ENCODE measurements at places on chromosomes 4 and X. TPM values are rescaled to one million over a fixed set of nuclear protein-coding genes. Genes with fewer than 3 reads are reported as not detected.

DNA sequence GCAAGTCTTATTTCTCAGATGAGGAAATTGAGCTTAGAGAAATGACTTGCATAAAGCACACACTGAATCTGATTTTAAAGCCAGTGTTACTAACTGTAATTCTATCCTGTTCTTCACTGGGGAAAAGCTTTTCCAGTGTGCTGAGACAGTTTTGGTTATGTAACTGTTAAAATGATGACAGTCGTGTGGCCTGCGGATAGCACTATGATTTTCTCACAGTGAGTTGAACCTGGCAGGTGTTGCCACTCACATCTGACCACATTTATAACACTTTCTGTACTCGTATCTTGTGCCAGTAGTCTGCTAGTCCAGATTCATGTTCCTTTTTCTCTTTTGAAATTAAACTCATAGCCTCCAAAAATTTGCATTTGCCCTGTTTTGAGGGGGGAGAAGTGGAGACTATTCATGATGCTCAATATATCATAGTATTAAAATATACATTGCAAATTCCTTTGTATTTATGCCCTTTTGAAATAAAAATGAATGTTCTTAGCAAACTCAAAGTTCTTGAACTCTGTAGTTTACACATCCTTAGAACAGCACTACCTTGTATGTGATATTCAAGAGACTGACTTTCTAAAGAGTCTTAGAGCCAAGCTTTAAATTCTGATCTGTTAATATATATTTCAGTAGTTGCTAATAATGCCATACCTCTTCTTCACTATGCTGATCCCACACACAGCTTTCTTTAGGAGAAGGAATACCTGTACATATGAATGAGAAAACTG lies 132.3 kb downstream of the PDLIM5 start:
- DNase-seq = no peak

DNA sequence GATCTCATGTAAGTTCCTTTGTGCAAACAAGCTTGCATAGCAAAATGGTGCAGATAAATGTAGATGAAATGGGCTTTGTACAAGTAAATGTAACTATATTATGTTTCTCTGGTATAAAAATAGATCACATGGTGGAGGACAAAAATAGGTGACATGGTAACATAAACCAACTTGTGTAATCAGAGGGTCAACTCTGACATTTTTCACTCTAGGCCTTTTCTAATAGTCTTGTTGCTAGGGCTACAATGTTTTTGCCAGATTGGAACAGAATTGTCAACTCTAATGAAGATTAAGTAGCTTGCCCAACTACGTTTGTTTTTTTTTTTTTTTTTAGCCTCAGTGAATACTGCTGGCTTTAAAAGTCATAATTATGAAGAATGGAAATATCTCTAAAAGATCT lies 11.5 kb downstream of the MAD2L1 start:
- DNase-seq = no peak

The DCAF12L1 gene
- not detected for total RNA-seq

DNA sequence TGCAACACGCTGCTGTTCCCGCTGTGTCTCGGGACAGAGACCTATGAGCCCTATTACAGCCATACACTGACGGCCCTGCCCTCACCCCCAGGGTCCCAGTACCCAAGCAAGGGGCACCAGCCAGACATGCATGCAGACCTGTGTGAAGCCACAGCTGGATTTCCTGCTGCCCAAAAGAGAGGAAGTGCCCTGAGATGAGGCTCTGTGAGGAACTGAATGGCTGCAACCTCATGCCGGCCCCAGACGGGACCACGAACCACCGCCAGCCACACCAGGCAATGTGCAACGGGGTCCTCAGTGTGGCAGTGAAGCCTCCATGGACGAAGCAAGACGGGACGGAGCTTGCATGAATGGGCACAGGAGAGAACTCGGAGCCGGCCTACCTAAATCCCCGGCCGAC lies 21.1 kb downstream of the CTBP1 start:
- DNase-seq = no peak

- DNase-seq = no peak
Measured at GRCh38 chr4:177264788-177265422, 44.8 kb upstream of the NEIL3 start.

GRCh38 chr4:169404960-169405359 lies 134.2 kb upstream of the SH3RF1 start:
- DNase-seq = peak; percentile 75

The ARR3 gene
- not detected for total RNA-seq
